CD8-positive, alpha-beta memory T cell (primary cell): ENCODE measurements at places on chromosomes 1 and 21. TPM values are rescaled to one million over a fixed set of nuclear protein-coding genes. Genes with fewer than 3 reads are reported as not detected.

Gene CNN3
- 2.8 TPM for polyA plus RNA-seq

Gene STYXL2
- polyA plus RNA-seq: not detected

Gene FCN3
- polyA plus RNA-seq: not detected

DNA sequence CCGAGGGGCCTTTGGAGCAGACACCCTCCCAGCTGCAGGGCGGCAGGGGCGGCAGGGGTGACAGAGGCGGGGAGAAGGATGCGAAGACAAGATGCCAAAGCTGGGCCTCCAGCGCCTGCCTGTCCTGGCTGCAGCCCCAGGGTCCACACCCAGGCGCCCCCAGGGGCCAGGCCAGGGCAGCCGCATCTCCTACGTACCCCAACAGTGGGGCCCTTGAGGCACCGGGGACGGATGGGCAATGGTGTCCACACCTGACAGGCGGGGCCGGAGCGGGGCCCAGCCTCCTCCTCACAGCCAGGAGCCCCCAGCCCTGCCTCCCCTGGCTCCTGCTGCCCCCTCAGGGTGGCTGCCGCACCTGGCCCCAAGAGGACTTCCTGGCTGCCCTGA lies 7.2 kb downstream of the B3GALT6 start:
- H3K27me3 ChIP-seq: no peaks in the 10 kb centered on the region
- no peak overlapping the region for H3K27ac ChIP-seq
- H3K36me3 ChIP-seq: no peaks in the 10 kb centered on the region
- no peak for DNase-seq
- H3K4me3 ChIP-seq: no peak overlapping the region

- H3K4me3 ChIP-seq: no peak overlapping the region
- H3K36me3 ChIP-seq: no peaks in the 10 kb centered on the region
- no peak overlapping the region for H3K27ac ChIP-seq
- H3K4me1 ChIP-seq: no peaks in the 10 kb centered on the region
These were observed 283.0 kb upstream of the PLXNA2 start for GRCh38 chr1:208527156-208527555.

DNA sequence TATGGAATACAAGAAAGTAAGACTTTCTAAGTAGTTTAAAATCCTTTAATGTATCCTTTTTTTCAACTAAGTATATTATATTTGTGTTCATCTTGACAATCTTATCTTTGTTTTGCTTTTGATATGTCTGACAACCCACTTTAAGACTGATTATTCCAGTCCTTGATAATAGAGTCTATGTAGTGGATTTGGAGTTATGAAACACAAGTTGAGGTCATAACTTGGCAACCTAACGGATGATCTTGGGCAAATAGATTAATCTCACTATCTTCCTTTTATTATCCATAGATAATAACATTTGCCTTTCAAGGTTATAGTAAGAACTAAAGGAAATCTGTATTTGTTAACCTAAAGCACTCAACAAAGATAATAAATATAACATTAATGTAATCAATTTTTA lies 4.8 kb upstream of the GBP2 start:
- H3K4me3 ChIP-seq: no peak overlapping the region
- no peak for DNase-seq
- H3K27me3 ChIP-seq: no peaks in the 10 kb centered on the region

DNA sequence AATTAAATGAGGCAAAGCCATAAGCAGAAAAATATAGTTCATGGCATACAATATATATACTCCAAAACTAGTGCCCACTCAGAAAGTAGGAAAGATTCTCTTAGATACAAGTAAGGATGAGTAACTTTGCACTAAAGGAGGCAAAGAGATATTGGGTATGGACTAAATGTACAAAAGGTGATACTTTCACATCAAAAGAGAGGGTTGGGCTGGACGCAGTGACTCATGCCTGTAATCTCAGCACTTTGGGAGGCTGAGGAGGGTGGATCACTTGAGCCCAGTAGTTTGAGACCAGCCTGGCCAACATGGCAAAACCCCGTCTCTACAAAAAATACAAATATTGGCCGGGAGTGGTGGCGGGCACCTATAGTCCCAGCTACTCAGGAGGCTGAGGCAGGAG lies 6.7 kb downstream of the KYAT3 start:
- peaks cover 5% of the 10 kb centered on the region for H3K36me3 ChIP-seq
- H3K27me3 ChIP-seq: no peaks in the 10 kb centered on the region
- H3K4me3 ChIP-seq: no peak overlapping the region
- peaks cover 25% of the 10 kb centered on the region for H3K4me1 ChIP-seq

DNA sequence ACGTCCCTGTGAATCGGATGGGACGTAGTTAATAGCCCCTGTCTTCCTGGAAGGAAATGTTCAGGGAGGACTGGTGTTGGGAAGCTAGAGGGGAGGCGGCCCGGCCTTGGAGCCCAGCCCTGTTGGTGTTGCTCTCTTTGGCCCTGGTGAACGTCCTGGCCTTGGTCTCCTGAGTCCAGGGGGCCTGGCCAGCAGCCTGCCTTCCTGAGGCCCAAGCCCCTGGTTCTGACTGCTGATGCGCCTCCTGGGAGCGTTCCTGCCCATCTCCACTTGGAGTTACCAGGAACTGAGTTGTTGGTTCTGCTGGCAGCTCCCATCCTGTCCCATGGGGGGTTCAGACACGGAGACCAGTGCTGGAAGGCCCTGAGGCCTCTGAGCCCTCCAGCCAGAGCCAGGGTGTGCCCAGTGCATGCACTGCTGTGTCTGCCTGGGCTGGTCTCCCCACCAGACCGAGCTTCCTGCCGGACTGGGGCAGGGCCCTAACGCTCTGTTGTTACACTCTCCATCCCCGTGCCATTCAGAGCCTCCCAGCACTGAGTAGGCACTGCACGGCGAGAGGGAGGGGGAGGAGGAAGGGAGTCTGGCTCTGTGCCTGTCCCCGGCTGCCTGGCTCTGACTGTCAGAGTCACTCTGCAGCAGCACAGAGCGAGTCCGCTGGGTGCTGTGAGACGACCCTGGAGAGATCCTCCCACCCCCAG lies 382.5 kb upstream of the VAMP3 start:
- no peak overlapping the region for H3K27ac ChIP-seq
- H3K36me3 ChIP-seq: no peaks in the 10 kb centered on the region
- H3K4me3 ChIP-seq: no peak overlapping the region
- H3K4me1 ChIP-seq: no peaks in the 10 kb centered on the region
- H3K27me3 ChIP-seq: no peaks in the 10 kb centered on the region
